Natural killer cell (primary cell): ENCODE measurements at places on chromosomes 13 and 19. TPM values are rescaled to one million over a fixed set of nuclear protein-coding genes. Genes with fewer than 3 reads are reported as not detected.

RASL11A gene
- total RNA-seq: 1.4 TPM

METTL21C gene
- total RNA-seq: not detected

SCEL gene
- not detected for total RNA-seq

DNA sequence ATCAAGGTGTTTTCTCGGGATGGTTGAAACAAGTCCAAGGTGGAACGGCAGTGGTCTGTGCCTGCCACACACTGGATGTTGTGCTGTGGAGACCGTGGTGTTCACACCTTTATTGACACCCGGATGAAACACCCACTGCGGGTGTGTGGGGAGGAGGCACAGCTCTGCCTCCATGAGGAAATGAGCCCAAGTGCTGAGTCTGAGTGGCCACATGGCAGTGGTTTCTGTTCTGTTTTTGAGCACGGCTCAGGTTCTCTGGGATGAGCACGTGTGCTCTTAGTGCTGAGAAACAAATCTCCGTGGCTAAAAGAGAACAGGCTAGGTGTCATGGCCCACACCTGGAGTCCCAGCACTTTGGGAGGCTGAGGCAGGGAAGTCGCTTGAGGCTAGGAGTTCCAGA, 29.5 kb downstream of the UPF1 start:
- DNase-seq: no peak

GRCh38 chr19:33219261-33219815, 6.3 kb downstream of the SLC7A10 start:
- DNase-seq: no peak

DNA sequence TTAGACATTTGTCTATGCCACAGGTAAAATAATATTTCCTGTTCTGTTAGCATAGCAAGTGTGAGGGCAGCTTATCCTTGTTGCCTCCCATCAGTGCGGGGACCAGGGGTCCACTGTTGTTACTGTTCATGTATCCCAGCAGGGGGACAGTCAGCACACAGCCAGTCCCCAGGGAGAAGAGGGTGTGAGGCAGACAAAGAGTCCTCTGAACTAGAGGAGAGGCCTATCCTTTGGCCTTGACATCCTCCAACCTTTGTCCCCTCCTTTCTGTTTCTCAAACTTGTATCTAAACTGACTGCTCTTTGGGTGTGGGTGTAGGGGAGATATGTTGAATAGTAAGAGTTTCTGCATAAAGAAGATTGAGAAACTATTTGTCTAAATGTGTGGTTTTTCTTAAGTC, 2.9 kb upstream of the GPR18 start:
- no peak for DNase-seq

DNA sequence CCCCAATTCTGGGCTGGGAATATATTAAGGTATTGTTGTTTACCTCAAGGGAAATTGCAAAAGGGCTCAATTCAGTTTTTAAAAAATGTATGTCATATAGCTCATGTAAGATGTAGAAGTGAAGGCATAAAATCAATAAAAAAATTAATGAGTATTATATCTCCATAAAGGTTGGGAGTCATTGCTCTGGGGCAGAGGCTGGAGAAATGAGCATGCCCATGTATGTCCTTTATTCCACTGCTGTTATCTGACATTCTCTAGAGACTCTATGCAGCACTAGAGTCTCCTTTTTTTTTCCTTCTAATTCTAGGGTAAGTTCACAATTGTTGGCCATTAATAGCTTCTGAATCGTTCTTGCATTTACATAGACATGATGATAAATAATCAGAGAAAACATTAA, 394.8 kb downstream of the KLF12 start:
- DNase-seq: no peak

DNA sequence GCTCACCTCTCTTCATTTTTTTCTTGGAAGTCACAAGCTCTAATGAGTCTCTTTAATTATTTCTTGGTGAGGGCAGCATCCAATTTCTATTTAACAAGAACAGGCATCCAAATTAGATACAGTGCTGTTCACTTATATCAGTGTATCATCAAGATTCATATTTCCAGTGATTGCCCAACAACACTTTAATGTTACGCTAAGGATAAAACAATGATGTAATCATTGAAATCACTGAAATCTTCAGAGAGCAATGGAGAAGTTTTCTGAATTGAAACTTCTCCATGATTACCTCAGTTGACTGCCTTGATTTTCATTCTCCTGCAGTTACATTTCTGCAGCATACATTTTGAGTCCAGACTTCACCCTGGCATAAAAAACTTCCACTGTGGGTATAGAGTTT, 17.1 kb upstream of the LRCH1 start:
- DNase-seq: no peak

GRCh38 chr19:48806518-48806817, 4.4 kb downstream of the BCAT2 start:
- DNase-seq: no peak

DNA sequence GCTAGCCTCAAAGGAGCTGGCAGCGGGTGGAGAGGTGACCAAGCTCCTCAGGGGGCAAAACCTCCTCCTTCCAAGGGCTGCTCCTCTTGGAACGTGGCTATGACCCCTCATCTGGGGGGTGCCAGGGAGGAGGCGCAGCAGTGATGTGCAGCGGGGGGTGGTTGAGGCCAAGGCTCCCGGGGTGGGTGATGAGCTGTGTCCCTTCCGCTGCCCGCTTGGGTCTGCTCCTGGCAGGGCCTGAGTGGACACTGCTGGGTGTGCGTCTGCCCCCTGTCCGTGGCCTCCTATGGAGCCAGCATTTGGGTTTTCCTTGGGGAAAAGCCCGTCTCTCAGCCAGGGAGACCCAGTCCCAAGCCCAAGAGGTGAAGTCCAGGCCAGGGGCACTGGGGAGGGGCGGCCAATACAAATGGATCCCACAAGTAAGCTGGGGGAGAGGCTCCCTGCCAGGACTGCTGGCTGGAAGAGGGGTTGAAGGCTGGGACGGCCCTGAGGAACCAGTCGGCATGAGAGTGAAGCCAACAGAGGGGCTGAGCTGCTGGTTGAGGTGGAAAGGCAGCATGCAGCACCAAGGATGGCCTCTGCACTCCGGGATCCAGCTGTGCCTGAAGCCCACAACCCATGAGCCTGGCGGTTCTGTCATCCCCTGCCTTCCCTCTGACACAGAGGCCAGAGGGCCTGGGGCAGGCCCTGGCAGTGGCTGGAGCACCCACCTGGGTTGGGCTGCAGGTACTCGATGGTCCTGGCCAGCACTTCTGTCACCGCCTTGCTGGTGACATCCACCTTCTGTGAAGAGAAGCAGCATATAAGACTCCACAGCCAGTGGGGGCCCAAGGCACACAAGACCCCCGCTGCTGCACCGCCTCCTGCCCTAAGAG, 22.7 kb downstream of the MPND start:
- DNase-seq: no peak

DNA sequence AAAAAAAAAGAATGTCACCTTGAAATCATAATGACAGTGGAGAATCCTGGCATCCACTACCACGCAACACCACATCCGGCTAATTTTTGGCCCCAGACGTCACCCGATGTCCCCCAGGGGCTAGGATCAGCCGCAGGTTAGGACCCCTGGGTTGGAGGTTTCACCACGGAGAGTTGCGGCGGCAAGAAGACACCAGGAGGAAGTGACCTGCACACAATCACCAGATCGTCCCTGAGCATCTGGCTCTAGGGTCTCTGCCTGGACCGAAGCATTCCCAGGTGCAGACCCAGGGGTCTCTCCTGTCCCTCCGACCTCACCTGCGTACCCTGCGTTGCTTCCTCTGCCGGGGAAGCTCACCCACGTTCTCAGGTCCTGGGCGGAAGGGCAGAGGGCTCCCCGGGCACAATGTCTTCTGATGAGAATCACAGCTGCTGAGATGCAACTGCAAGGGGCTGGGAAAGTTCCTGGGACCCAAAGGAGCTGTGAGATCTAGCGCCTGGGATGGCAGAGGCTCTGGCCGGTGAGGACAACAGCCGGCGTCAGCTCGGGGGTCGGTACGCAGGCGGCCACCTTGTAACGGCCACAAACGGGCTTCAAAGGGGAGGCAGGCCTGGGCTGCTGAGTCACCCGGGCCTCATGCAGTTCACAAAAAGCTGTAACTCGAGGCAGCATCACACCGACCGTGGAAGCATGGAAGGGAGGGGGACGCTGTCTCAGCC, 111.2 kb downstream of the GADD45B start:
- no peak for DNase-seq

DNA sequence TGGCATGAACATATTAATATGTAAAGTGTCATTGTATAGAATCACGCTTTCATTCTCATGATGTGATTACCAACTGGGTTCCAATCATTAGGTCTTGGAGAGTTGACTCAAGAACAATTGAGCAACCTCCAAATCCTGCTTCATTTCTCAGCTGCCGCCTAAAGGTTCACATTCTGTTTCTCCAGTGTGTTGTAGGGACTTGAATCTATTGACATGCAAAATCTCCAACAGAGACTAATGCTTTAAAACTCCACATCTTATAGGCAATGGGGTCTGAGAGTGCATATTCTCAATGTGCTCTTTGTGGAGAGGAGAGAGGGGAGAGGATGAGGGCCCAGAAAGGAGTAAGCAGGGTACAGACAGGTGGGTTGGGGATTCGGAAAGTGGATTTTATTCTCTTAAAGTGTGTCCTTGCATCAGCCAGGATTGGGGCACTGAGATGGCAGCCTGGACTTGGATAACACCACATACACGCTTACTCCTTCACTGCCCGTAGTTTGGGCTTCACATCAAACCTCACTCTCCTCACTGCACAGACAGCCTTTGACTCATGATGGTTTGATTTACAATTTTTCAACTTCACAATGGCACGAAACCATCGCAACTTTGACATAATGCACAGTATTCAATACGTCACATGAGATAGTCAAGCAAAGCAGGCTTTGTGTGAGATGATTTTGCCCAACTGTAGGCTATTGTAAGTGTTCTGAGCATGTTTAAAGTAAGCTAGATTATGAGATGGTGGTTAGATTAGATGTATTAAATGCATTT, 241.3 kb upstream of the IRS2 start:
- no peak for DNase-seq
